CD4-positive, alpha-beta T cell treated with Interleukin-15 for 4 hours (primary cell): ENCODE measurements at places on chromosomes 12 and 14.

GRCh38 chr12:42182394-42182793 lies 37.7 kb upstream of the GXYLT1 start:
- no peak for DNase-seq

DNA sequence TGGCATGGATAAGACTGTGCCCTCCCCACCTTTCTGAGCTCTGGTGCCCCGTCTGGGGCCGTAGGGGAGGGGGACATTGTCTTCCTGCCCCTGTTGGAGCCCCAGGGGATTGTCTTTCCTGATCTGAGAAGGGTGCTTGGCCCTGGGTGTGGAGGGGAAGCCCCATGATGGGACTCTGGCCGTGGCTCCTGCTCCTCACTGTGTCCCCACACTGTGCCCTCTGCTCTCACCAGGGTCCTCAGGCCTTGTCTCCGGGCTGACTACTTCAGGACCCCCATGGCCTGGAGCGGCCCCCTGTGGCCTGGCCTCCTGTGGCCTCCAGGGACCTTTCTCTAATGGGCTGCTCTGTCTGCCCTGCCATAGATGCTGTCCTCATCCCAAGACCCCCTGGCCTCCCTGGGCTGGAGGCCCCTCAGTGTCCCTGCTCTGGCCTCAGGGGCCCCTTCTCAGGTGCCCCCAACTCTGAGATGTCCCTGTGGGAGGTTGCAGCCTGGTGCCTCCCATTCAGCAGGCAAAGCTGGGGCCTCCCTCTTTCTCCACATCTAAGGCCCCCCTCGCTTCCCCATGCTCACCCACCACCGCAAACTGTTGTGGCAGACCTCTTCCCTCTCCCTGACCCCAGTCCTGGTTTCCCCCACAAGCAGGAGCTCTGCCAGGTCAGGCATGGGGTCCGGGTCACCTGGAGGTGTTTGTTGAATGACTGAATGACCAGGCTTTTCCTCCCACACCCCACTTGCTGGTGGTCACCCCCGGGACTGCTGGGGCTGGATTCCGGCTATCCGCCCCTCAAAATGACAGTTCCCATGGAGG lies 4.0 kb downstream of the KIF26A start:
- no peak for DNase-seq

DNA sequence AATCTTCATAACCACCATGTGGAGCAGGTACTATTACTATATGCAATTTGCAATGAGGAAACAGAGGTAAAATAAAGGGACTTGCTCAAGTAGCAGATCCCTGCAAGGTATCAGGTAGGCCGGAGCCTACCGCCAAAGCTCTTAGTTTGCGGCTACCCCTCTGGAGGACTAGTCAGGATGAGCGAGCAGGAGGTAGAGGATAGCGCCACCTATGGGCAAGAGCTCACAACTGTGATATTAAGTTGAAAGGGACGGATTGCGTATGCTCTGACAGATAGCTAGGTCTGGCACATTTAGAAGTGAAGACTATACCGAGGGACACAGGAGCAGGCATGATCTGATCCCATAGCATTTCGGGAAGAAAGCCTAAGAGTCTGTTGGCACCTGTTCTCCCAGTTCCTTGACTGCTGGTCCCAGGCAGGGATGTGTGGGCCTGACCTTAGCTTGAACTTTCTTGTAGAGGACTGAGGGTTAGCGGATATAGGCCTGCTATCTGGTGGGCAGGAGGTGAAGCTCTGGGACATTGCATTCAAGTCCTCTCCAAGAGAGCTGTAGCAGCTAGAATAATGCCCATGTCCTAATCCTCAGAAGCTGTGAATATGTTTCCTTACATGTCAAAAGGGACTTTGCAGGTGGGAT lies 48.0 kb downstream of the SLC17A8 start:
- DNase-seq = no peak

GRCh38 chr12:98222135-98222534 lies 293.3 kb upstream of the TMPO start:
- no peak for DNase-seq

GRCh38 chr14:66652525-66653106 lies 144.7 kb downstream of the GPHN start:
- DNase-seq = no peak

GRCh38 chr12:2179953-2180736 lies 127.4 kb downstream of the CACNA1C start:
- DNase-seq = no peak

- DNase-seq = peak; percentile 57
Measured at GRCh38 chr14:87944987-87945604, 47.9 kb downstream of the GALC start.

GRCh38 chr14:93685121-93685895 lies 103.0 kb downstream of the PRIMA1 start:
- DNase-seq = no peak

DNA sequence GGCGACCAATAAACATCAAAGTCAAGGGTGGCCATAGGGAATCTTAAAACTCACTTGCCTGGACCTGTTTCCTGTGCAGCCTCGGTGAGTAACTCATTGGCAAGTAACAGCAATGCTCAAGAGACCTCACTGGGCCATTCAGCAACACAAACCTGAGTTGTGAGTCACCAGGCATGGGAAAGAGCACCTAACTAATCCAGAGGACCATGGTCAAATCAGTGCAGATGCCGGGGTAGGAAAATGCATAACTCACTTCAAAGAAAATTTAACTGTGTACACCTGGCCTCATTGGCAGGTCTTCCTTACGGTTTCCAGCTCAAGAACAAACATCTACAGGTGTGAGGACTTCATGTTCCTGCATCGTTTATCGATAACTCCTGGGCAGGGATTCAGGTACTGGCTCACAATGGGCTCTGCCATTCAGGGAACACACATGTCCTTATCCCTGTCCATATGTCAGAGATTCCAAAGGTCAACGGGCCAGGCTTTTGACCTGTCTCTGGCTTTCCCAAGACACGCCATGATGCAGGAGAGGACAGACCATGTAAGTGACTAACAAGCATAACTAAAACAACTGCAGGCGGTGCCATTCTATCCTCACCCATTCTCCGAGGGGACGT lies 211.8 kb downstream of the ANO2 start:
- no peak for DNase-seq

- DNase-seq = no peak
Measured at GRCh38 chr12:19515179-19515578, 75.9 kb downstream of the AEBP2 start.

DNA sequence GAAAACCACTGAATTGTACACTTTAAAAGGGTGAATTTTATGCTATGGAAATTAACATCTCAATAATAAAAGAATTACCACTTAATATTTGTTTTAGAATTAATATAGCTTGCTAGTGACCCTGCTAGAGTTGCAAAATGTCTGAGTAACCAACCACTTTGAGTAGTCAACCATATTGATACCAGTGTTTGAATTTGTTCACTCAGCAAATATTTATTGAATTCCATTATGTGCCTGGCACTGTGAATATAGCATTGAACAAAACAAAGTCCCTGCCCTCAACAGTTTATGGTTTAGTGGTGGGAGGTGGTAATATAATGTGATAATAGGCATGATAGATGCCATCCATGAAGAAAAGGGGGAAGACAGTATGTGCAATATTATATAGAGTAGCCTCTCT lies 4.6 kb downstream of the SNRPF start:
- DNase-seq = no peak

GRCh38 chr12:53287741-53288216 lies 7.6 kb upstream of the PFDN5 start:
- DNase-seq = peak; percentile 81

DNA sequence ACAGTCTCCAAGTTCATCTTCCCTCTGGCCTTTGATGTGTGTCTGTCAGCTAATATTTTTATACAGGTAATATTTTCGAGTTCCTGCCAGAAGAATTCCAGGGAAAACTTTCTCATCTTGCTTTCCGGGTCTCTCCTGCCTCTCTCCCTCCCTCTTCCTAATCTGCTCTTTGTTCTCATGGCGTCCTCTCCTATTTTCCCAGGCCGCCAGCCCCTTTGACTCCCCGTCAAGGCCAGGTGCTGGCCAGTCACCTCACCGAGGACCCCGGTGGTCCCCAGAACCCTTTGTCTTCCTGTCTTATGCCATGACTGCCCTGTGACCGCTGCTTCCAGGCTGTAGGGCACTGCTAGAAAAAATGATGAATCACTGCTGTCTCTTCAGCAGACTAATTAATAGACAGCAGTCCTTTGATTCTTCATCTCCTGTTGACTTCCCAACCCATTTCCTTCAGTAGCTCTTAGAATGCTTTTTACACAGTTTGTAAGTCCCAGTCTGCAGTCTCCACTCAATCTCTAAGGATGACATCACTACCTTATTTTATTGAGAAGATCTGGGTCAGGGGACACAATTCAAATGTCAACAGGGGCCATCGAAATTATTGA lies 40.7 kb downstream of the PPFIBP1 start:
- DNase-seq = no peak
